ENCODE measurements at places on chromosomes 1 and 21. TPM values are rescaled to one million over a fixed set of nuclear protein-coding genes. Genes with fewer than 3 reads are reported as not detected.

KIF26B gene
- 19.4 TPM for total RNA-seq

NPHS2 gene
- total RNA-seq, result not detected

NTMT2 gene
- total RNA-seq, result not detected

BCL2L15 gene
- total RNA-seq, result 0.69 TPM

NUCKS1 gene
- 240 TPM for total RNA-seq

RBM11 gene
- total RNA-seq, result 14.3 TPM

LCE2A gene
- not detected for total RNA-seq

CFHR1 gene
- 2.5 TPM for total RNA-seq
